Activated T-cell treated with anti-CD3 and anti-CD28 coated beads for 24 hours (primary cell): ENCODE measurements at places on chromosomes 11 and 22.

DNA sequence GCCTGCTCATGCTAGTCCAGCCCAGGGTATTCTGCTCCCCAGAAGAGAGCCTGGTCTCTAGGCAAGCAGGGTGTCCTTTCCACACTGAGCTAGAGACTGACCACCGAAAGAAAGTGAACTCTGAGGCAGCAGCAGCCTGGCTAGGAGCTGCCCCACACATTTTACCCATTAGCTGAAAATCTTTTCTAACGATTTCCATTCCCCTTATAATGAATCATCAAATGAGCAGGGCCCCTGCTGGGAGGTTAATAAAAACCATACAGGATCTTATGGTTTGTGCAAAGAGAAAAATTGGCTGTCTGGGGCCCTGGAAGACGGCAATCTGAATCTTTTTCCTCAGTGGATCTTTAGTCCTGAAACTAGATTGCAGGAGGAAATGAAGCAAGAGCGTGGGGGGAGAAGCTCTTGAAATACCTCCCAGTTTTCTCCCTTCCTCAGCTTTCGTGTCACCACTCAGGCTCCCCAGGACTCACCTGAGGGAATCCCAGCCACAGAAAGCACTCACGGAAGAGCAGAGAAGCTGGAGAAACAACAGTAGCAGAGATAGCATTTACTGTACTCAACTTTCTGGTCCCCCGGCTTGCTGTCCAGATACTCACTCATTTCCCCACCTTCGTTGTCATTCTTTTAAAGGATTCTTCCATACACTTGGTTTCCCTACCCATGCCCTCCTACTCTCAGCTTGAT, 74.7 kb upstream of the CD44 start:
- DNase-seq = no peak

DNA sequence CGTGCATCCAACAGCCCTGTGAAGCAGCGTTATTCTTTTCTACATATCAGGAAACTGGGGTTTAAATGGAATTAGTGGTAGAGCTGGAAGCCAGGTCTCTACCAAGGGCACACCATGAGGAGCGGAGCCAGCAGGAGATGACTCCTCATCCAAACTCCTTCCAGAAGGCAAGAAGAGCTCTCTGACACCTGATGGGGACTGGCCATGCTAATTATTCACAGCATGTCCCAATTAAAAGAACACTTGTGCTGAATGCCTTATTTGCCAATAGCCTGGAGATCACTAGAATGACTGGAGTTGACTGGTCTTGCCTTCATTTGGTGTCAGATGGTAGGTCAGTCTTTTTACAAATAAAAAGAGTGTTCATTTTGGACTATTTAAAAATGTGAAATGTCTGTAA, 32.9 kb upstream of the SLN start:
- no peak for DNase-seq

DNA sequence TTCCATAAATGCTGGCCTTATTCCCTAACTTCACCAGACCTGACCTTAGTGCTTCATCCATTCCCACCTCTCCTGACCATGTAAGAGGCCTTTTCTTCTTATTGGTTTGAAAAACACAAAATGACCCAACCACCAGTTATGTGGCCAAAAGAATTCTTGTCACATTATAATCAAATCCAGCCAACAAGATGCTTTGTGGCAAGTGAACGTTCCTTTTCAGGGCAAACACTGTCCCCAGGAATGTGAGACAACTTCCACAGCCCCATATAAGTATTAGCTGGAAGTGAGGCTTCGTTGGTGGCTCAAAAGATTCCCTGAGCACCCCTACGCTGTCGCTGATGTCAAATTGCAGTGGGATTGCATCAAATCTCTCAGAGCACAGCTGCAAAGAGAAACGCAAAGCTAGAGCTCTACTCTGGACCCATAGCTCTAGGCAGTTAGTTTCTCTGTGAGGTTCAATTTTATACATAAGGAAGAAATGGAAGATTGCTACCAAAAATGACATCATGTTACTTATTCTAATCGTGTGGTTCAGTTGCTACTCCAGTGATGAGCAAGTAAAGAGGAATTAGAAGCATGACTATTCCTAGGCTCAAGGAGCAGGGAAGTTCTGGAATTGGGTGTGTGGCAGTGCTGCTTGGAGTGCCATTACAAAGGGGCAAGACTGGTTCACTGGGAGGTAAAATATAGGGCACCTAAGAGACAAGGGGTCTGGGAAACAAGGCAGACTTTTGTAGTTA, 26.1 kb downstream of the GLYATL1 start:
- DNase-seq = no peak

- peak; percentile 70 for DNase-seq
Measured at GRCh38 chr11:48001438-48002021, 21.2 kb downstream of the PTPRJ start.

- no peak for DNase-seq
Measured at GRCh38 chr22:40628354-40629042, 8.0 kb downstream of the MRTFA start.

DNA sequence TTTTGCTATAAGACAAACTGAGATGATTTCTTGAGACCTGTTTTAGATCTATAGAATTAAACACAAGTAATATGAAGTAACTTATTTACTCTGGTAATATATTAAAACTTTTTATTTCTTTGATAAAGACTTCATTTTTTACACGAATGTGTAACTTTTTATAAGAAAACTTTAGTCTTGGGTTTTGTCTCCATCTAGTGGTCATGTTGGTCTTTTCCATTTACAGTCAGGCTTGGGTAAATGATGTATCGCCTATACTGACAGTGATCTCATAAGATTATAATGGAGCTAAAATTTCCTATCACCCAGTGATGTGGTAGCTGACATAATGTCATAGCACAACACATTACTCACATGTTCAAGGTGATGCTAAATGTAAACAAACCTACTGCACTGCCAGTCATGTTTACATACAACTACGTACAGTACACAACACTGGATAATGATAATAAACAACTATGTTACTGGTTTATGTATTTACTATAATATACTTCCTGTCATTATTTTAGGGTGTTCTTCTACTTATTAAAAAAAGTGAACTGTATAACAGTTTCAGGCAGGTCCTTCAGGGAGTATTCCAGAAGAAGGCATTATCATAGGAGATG, 7.5 kb upstream of the C11orf97 start:
- DNase-seq = no peak

DNA sequence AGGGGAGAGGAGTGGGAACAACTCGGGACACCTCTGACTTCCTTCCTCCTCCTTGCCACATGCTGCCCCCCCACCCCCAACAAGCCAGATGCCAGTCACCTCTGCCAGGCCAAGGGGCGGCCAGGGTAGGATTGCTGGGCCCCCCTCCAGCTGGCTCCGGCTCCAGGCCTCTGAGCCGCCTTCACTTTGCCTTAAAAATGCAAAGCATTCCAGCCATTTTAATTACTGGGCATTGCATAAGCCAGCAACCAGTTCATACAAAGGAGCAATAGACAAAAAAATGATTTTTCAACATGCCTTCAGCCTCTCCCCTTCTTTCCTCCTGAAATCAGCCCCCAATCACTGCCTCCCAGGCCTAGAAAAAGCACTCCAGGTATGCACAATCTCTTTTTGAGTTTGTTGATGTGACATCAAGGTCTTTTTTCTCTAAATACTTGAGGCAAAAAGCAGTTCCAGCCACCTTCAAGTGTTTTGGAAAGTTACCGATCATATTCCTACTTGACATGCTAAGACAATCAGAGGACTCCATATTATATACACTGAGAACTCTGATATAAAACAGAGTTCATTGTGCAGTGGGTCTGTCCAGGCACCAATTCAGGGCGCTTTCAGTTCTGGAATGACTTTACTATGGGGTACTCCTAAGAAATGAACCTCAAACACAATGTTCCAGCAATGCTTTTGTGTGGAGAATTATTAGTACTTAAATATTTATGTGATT, 12.4 kb upstream of the TIMP3 start:
- no peak for DNase-seq

DNA sequence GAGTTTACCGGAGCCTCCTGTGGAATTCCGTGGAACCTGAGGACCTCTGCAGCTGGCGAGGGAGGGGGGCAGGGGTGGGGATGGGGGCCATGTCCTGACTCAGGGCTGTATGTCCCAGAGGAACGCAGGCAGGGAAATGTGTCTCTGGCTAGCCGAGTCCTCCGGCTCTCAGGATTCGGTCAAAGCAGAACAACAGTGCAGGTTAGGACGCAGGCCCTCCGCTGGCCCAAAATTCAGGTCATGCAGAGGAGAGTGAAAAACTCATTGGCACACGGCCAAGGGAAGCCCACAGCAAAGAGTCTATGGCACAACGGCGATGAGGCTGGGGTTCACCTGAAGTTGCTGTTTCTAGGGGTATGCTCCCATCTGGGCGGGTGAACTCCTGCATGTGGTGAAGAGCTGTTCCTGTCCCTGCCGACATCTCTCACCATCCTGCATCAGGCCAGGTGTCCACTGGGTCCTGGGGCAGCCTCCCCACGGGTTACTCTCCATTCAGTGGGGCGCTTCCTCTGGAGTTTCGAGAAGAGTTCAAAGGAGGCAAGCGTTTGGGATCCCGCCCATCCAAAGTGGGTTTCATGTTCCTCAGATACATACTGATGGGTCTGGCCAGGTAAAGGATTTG, 1055.3 kb downstream of the BRD1 start:
- no peak for DNase-seq

DNA sequence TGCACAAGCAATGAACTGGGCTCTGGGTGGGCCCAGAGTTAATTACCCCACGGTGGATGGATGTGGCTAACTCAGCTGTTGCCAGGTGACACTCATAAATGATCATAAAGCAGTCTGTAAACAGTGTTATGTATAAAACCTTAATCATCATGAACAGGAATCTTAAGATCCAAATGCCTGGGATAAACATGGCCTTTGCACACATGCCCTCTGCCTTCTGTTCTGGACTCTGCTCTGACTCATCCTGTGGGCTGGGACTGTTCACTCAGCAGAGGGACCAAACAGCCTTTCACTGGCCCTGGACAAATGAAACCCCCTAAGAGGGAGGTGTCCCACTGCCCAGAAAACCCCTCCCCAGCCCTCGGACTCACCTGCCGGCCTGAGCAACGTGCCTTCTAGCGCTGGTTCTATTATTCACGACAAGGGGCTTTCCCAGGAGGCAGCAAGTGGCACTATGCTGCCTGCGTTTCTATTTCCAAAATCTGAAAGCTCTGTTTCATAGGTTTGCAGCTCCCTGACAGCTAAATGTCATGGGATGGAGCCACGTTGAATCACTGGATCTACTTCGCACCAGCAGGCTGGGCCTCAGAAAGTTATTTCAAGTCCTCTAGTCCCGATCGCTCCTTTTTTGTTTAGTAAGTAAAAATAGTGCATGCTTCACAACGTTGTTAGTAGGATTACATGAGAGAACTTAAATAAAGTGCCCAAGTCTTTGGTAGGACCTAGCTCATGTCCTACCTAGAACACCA, 53.0 kb downstream of the LARGE1 start:
- no peak for DNase-seq

GRCh38 chr22:49685686-49686085, 142.0 kb downstream of the BRD1 start:
- DNase-seq = no peak

GRCh38 chr11:62981743-62982142, 3.0 kb downstream of the SLC22A6 start:
- no peak for DNase-seq

- DNase-seq = no peak
Measured at GRCh38 chr11:17432002-17432401, 43.5 kb upstream of the KCNJ11 start.

DNA sequence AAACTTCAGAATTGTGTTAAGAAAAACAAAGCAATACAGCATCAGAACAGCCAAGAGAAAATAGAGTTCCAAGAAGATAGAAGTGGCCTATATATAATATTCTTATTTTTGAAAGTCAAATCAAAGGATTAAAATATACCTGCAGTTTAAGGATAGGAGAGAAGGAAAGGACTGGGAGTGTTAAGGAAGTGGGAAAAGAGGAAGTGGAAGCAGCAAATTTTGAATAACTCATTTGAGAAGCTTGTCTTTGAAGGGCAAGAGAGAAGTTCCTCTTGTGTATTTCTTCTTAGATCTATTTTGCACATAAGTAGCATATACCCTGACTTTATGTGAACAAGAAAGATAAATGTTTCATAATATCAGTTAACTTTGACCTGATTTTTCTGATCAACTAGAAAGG, 62.6 kb upstream of the SLC17A6 start:
- DNase-seq = no peak

DNA sequence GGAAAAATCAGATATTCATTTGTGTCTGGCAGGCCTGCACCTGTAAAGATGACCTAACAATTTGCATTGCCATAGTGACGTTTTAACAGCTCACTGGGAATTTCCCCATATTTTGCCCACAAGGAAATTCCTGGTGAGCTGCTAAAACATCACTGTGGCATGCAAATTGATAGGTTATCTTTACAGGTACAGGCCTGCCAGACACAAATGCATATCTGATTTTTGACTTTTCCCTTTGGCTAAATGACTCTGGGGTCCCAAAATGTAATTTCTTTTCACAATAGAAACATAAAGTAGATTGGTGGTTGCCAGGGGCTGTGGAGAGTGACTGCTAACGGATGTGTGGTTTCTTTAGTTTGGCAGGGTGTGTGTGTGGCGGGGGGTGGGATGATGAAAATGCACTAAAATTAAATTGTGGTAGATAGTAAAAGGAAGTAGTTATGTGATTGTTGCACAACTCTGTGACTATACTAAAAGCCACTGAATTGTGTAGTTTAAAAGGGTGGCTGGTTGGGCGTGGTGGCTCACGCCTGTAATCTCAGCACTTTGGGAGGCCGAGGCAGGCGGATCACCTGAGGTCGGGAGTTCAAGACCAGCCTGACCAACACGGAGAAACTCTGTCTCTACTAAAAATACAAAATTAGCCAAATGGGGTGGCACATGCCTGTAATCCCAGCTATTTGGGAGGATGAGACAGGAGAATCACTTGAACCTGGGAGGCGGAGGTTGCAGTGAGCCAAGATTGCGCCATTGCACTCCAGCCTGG, 18.5 kb upstream of the FEZ1 start:
- peak; percentile 49 for DNase-seq

DNA sequence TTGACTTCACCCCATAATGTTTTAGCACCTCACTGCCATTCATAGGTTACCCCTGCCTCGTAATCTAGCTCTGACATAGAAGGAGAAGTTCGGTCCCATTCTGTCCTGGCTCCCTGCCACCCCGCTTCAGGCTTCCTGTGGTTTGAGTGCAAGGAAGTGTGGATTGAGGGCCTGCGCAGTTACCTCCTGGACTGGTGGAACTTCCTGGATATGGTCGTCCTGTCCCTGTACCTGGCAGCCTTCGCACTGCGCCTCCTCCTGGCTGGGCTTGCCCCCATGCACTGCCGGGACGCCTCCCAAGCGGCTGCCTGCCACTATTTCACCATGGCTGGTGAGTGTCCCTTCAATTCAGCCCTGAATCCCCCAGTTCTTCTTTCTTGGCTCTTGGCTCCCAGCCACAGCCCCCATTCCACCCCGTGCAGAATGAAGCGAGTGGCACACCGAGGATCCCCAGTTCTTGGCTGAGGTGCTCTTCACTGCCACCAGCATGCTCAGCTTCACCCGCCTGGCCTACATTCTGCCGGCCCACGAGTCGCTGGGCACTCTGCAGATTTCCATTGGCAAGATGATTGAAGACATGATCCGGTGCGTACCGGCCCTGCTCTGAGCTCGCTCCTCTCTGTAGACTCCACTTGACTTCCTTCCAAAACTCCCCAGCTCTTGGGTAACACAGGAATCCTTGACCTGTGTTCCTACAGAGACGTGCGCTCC, 15.4 kb downstream of the ART5 start:
- DNase-seq = no peak
